Femur (tissue), 1 donor: ENCODE measurements at places on chromosomes 1 and 21.

DNA sequence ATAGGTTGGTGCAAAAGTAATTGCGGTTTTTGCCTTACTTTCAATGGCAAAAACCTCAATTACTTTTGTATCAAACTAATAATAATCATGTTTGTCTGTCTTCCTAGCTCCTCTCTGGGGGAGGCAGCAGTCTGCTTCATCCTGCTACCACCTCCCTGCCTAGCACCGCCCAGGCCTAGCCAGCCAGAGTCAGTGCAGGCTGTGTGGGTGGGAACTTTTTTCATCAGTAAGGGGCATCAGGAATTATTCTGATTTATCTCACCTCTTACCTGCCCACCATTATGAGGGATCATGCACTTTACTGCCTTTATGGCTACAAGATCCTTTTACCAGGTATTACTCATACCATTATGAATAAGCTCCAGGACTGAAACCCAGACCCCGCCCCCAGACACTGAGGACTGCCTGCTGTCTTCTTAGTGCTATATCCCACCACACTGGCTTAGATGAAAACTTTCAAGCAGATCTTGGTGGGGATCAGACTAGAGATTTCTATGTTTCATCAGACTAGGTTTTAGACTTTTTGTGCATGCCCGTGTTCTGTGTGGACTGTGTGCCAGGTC, 116.4 kb downstream of the PBX1 start:
- no peak for DNase-seq

- DNase-seq: no peak
These were observed 191.1 kb downstream of the PTPRC start for GRCh38 chr1:198829944-198830343.

GRCh38 chr21:35512346-35512745, 463.2 kb upstream of the RUNX1 start:
- no peak for DNase-seq

DNA sequence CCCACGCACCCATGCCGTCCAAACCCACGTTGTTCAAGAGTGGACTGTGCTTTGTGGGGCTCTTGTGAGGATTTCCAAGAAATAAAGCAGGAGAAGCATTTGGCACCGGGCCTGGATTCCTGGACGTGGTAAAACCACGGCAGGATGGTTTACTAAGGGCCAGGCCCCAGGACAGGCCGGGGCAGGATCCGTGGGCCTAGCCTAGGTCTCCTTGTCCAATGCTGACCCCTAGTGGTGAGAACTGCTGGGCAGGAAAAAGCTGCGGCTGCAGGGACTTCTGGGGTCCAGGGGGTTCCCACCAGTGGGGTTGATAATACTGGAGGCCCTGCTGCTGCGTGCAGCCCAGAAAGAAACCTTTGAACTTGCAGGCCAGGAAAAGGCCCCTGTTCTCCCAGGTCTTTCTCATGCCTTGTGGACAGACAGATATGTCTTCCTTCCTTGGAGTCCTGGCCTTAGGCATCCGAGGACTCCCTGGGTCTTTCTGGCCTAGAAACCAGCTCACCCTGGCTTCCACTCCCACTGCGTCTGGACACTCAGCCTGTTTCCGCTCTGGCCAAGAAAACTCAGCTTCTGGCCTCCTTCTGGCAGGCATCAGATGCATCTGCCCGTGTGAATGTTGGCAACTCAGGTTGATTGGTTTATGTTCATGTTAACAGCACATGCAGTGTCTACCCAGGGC, 106.9 kb upstream of the TMEM51 start:
- peak; percentile 84 for DNase-seq

DNA sequence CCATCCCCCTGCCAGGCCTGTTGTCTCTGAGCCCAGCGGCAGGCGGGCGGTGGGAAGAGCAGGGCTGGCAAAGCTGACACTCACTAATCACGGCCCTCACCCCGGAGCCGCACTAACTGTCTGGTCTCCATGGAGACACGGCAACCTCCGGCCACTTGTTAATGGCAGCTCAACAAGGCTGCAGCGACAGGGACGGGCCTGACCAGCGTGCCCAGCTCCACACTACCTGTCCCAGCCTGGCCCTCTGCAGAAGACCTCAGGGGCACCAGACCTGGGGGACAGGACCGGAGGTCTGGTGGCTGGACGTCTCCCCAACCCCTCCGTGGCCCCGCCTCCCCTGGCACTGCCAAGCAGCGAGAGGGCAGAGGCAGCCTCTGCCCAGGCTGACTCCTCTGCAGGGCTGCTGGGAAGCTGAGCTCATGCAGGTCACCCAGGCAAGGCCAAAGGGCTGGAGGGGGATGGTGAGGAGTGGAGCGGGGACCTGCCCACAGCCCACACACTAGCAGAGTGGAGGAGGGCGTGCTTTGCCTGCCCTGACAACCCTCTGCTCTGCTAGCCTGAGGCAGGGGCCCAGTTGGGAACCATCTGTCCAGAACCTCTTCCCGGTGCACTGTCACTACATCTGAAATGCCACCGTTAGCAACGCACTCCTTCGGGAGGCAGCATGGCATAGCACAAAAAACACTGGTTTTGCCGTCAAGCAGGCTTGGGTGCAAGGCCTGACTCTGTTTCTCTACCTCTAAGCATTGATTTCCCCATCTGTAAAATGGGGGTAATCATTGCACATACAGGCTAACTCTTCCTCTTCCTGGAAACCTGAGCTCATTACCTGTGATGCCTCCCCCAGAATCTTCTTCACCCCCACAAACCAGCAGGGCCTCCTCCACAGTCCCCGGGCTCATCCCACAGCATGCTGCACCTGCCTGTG, 29.6 kb upstream of the WASF2 start:
- DNase-seq: peak; percentile 66

DNA sequence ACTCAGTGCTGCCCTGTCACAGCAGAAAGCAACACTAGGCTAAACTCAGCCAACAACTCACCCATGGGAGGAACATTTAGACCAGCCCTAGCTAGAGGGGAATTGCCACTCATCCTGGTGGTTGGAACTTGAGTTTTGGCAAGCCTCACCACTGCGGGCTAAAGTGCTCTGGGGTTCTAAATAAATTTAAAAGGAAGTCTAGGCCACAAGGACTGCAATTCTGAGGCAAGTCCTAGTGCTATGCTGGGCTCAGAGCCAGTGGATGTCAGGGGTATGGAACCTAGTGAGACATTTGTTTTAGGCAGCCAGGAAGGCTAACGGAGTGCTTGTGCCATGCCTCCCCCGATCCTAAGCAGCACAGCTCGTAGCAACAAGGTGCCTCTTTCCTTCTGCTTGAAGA, 78.0 kb downstream of the RGS13 start:
- peak; percentile 25 for DNase-seq

- DNase-seq: peak; percentile 15
These were observed 69.4 kb downstream of the PLPP3 start for GRCh38 chr1:56509713-56510641.

GRCh38 chr1:174743654-174744561, 255.8 kb upstream of the CACYBP start:
- no peak for DNase-seq

- no peak for DNase-seq
These were observed 135.5 kb downstream of the TGFB2 start for GRCh38 chr1:218480588-218481099.

DNA sequence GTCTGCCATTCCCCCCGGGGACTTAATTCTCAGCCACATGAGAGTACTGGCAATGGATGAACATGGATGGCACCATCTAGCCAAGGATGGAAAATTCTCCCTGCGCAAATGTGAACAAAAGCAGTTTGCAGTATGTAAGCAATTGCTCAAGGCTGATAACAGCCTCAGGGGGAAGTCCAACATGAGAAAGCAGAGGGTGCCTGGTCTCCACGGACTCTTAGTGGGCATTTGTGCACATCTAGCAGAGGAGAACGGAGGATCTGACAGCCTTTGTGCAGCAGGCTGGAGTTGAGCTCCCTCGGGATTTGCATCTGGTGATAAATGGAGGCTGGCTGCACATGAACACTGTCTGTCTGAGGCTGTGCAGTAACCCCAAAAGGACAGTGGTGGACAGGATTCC, 13.9 kb upstream of the OLIG1 start:
- no peak for DNase-seq

- no peak for DNase-seq
These were observed 44.2 kb upstream of the ETS2 start for GRCh38 chr21:38761531-38761930.

GRCh38 chr1:29426701-29427279, 190.5 kb downstream of the PTPRU start:
- peak; percentile 13 for DNase-seq

GRCh38 chr1:66598670-66599069, 64.7 kb downstream of the SGIP1 start:
- no peak for DNase-seq

- no peak for DNase-seq
These were observed 210.1 kb upstream of the NRIP1 start for GRCh38 chr21:15274701-15275485.

GRCh38 chr1:174794861-174795260, 204.9 kb upstream of the CACYBP start:
- no peak for DNase-seq

DNA sequence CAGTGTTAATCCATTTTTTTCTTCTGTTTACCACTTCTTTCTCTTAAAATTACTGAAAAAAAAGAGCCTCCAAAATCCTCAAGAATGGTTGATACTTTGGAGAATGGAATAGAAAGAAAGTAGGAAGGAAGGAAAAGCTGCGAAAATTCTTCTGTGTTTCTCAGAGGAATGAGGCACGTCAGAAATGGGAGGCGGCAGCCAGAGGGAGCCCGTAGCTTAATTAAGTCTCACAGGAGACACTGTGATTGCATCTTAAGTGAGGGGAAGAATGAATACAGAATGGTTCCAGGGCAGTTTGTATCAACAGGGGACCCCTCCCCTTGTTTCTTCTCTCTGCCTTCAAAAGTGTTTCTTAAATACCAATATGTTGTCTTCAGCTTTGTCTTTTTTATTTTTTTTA, 1099.5 kb downstream of the PLA2G4A start:
- no peak for DNase-seq

GRCh38 chr1:107927820-107928219, 37.2 kb downstream of the VAV3 start:
- no peak for DNase-seq

- no peak for DNase-seq
These were observed 29.7 kb downstream of the AJAP1 start for GRCh38 chr1:4684136-4684535.

GRCh38 chr1:76219366-76219818, 144.8 kb downstream of the ST6GALNAC3 start:
- no peak for DNase-seq

- no peak for DNase-seq
These were observed 60.4 kb downstream of the NME7 start for GRCh38 chr1:169307176-169307575.

DNA sequence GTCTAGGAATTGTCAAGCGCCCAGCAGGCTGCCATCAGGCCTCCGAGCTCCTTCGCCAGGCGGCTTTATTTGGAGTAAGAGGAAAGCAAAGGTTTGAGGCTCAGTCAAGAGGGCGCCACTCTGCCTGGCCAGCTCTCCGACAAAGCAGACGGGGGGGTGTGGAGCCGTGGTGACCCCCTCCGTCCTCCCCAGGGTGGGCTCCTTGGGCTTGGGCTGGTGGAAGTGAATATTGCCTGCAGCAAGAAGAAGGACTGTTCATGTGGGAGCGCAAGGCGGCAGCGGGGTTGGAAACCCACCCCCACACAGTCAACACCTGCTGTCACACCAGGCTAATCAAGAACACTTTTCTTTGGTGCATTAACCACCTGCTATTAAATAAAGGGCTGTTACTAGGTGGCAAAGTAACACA, 14.6 kb downstream of the EPHX1 start:
- no peak for DNase-seq

- DNase-seq: no peak
These were observed 49.9 kb upstream of the KCNH1 start for GRCh38 chr1:211183747-211184313.

- no peak for DNase-seq
These were observed 94.8 kb upstream of the TMPRSS15 start for GRCh38 chr21:18498431-18498830.

DNA sequence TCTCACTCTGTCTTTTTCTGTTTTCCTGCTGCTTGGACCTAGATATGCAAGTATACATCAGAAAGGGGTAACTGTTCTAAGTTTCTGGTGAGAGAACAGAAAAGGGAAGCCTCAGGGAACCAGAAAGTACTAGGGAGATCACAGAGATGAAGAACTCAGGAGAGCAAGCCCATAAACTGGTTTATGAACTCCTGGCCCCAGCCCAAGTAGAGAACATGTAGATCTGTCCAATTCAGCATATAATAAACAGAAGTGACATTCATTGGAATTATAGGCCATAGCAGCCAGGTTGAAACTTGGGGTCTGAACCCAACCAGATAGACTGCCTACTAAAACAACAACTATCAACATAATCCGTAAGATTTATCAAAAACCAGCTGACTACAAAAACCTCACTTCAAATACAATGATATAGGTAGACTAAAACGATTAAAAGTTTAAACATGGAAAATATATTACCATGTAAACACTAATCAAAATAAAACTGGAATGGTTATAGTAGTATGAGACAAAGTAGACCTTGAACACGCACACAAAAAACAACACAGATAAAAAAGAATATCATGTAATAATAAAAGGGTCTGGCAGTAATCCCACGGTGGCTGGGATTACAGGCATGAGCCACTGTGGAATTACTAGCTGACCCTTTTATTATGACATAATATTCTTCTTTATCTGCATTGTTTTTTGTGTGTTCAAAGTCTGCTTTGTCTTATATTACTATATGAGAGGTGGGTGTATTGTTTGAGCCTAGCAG, 65.0 kb downstream of the ZSWIM5 start:
- DNase-seq: no peak

GRCh38 chr1:235160383-235160956, 580 bp downstream of the RBM34 start:
- no peak for DNase-seq

- DNase-seq: no peak
These were observed 8.6 kb downstream of the NECTIN4 start for GRCh38 chr1:161080441-161081405.

GRCh38 chr1:111463029-111463683, 10.6 kb upstream of the C1orf162 start:
- DNase-seq: no peak

GRCh38 chr1:164641353-164641730, 82.4 kb downstream of the PBX1 start:
- no peak for DNase-seq

GRCh38 chr1:51976846-51977602, 13.5 kb downstream of the RAB3B start:
- DNase-seq: no peak
